Stimulated activated CD8-positive, alpha-beta memory T cell treated with anti-CD3 and anti-CD28 coated beads, Interleukin-4, amount 100 ng/mL, for 48 hours (primary cell): ENCODE measurements at places on chromosomes 7 and 10.

DNA sequence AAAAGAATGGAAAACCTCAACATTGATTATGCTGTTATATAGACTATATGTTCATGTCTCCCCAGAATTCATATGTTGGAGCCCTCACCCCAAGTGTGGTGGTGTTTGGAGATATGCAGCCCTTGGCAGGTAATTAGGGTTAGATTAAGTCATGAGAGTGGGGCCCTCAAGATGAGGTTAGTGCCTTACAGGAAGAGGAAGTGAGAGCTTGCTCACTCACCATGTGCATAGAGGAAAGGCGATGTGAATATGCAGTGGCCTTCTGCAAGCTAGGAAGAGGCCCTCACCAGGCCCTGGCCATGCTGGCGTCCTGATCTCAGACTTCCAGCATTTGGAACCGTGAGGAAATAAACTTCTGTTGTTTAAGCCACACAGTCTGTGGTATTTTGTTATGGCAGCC, 14.8 kb downstream of the ZNF33A start:
- no peak for DNase-seq

GRCh38 chr7:69706070-69706469, 107.8 kb downstream of the AUTS2 start:
- DNase-seq, result no peak

- no peak for DNase-seq
These were observed 153.2 kb upstream of the ADCY1 start for GRCh38 chr7:45420843-45421495.

DNA sequence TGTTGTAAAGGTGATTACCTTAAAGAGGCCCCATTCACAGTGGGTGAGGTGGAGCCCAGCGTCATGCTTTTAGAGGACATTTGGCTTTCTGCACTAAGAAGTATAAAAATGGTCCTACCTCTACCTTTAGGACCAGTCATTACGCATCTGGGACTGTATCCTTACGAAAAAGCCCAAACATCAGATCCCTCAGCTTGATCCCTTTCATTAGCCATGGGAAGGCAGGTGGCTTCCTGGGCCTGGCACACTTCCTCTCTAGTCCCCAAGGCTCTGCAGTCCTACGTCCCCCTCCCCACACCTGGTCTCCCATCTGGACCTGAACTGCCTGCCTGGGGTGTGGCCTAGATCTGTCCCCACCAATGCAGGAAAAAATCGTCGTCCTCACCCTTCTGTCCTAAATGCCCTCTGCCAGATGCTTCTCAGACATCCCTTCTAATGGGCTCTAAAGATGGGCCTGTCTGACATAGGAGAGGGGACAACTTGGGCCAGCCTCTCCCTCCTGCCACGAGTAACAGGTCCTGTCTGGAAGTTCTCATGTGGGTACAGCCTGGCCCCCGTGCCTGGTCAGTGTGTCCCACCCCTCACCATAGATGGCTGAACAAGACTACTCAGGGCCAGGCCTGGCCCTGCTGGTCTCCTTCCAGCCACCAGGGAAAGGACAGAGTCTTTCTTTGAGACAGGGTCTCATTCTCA, 11.8 kb upstream of the SLC18A3 start:
- no peak for DNase-seq

DNA sequence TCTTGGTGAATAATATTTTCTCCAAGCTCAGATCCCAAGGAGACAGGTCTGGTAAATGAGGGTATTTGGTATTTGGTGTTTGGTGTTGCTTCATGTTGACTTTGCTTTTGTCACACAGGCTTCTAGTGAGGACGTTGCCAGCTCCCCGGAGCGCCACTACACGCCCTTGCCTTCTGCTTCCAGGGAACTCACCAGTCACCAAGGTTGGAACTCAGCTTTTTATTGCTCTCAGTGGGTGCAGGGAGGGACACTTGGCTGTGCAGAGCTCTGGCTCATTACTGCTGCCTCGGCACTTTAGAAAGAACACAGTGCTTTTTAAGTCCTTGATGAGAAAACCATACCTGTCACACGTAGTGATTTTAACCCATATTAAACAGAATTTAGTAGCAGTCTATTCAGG, 892.9 kb downstream of the LRMDA start:
- DNase-seq, result no peak

- DNase-seq, result no peak
These were observed 208.9 kb downstream of the TMEM26 start for GRCh38 chr10:61244261-61244775.

DNA sequence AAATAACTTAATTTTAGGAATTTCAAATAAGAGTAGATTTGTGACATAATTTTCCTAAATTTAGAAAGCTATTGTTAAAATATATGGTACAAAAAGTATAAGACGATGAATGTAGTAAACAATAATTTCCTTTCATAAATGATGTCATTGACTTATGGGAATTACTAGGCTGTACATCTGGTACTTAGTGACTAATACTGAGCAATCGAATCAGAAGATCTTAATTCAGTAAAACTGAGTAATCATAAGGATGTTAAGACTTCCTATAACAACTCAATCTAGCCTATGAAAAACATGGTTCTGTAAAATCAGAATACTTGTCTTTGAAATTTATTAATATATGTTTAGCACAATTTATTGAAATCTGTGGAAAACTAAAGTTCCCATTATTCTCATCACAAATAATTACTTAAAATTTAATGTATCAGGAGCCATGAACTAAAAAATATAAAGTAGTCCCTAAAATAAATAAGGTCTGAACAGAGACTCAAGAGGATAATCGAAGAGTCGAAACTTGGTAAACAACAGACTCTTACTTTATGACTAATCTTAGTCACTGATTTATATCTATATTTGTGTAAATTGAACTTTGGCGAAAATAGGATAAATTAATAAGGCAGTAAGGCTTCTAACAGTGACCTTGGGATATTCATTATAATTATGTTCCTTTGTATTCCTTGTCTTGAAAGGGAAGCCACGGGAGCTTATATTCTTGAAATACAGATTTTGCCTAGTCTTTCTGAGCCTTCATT, 142.1 kb downstream of the HGF start:
- DNase-seq, result no peak

- no peak for DNase-seq
These were observed 8.6 kb upstream of the PPP2R2D start for GRCh38 chr10:131891929-131892805.

DNA sequence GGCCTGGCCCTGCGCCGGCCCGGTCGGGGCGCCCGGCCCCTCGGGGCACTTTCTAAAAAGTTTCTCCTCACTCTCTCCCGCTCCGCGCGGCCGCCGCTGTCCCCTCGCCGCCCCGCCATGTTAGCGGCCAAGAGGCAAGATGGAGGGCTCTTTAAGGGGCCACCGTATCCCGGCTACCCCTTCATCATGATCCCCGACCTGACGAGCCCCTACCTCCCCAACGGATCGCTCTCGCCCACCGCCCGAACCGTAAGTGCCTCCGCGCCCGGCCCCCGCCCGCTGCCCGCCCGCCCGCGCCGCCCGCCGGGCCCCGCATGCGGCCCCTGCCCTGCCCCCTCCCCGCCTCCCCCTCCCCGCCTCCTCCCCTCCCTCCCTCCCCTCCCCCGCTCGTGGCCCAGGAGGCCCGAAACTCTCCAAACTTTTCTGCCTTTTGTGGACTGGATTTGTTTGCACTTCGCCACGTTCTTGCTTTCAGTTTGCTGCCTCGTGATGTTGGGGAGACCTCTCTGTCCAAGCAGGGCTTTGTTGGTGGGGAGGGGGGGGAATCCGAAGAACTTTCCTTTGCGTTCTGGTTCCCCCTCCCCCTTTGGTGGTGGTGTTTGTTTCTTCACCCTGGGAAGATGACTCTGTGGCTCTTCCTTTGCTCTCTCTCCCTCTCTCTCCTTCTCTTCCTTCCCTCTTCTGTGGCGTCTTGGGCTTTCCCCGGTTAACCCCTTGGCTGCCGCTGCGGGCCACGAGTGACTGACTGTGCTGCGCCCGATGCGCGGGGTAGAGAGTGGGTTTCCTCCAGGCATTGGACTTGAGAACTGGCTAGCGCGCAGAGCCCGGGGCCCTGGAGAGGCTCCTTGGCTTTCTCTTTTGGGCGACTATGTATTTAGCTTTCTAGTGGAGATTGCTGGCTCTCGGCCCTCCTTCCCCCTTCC, 1.6 kb downstream of the TCF7L2 start:
- DNase-seq, result peak; percentile 57

GRCh38 chr7:35419391-35419755, 165.5 kb upstream of the TBX20 start:
- no peak for DNase-seq

- DNase-seq, result no peak
These were observed 299.2 kb upstream of the ZMIZ1 start for GRCh38 chr10:78769526-78769925.

- DNase-seq, result no peak
These were observed 22.9 kb downstream of the H2AZ2 start for GRCh38 chr7:44824894-44825526.

DNA sequence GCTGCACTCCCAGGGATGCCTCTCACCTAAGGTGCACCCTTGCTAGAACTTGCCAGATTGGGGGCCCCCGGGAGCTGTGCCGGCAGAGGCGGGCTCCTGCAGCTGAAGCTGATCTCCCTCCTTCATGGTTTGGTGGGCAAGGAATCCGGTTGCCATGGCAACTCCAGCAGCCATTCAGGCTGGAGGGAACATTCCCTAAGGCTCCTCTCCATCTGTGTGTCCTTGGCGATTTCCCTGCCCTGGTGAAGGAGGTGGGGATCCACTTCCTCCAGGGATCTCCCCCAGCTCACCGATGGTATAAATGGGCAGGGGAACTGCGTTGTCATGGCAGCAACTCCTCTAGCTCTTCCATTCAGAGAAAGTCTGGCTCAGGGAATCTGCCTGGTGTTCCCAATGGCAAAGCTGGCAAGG, 49.6 kb upstream of the GPR158 start:
- DNase-seq, result no peak
